Amniotic epithelial cell (primary cell): ENCODE measurements at places on chromosomes 2 and 18.

DNA sequence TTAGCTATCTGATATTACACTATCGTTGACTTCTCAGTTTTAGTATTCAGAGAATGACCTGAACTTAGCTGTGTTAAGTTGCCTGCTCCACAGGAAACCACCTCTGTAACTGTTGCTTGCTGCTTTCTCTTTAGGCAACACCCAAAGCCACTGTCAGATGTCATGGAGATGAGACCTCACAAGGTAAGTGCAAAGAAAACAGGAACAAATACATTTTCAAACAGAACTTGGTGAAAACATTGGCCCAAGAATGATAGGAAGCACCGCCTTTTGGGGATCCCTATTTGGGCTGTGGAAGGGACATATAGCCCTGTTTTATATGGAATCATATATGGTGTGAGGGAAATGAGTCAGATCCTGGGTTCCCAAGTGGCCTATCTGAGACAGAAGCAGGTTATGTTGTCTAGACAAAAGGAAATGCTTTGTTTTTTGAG lies 143.4 kb downstream of the UBE2E3 start:
- DNase-seq: no peak

GRCh38 chr18:69401226-69401971 lies 711 bp downstream of the DOK6 start:
- DNase-seq: peak; percentile 24

DNA sequence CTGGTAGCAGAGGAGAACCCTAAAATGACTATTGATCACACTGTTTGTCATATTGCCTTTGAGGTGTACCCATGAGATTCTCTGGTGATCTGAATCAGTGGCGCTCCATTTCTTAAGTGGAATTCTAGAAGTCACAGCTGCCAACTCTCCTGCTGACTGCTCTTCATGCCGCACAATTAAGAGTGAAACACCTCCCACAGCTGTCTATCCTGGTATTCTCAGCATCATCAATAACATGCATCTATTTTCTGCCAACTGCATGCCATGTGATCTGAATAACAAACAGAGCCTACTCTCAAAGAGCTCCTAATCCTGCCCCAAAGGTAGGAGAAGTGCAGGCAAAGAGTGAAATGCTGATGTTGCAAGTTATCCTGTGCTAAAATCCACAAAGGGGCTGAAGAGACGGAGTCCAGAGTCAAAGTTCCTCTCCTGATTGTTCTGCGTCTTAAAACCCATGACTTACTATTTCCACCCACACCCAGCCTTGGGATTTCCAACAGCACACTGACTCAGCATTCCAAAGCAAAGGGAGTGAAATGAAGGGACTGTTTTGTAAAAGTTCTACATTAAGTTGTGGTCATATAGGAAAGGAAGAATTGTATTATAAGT lies 13.7 kb upstream of the DAPL1 start:
- DNase-seq: peak; percentile 59

DNA sequence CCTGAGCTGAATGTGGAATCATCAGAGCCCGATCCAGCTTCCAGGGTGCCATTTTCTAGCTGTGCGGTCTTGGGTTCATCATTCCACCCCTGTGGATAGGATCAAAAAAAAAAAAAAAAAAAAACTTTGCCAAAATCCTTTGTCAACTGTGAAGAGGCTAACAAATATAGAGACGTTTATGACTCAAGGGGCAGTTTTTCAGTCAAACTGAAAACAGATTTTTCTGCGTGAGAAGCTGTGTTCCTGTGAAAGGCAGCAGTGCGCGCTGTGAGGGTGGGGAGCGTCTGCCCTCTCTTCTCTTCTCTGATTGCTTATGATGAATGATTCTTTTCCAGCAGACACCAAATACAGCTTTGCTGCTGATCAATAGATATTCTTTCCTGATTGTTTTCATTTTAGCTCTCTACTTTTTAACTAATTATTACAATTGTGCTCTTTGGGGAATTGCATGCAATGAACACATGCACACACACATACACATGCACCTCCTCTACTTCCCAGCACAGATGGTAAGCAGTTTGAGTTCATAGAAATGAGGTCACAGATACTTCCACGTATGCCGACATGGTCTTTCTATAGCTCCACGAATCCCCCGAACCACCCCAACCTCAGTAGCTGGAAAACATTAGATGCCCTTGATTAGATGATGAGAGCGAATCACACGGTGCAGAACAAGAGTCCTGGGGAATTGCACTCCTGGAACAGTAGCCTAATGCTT lies 175.4 kb downstream of the NRP2 start:
- DNase-seq: no peak

- DNase-seq: no peak
Measured at GRCh38 chr2:12616456-12617156, 100.1 kb upstream of the TRIB2 start.

DNA sequence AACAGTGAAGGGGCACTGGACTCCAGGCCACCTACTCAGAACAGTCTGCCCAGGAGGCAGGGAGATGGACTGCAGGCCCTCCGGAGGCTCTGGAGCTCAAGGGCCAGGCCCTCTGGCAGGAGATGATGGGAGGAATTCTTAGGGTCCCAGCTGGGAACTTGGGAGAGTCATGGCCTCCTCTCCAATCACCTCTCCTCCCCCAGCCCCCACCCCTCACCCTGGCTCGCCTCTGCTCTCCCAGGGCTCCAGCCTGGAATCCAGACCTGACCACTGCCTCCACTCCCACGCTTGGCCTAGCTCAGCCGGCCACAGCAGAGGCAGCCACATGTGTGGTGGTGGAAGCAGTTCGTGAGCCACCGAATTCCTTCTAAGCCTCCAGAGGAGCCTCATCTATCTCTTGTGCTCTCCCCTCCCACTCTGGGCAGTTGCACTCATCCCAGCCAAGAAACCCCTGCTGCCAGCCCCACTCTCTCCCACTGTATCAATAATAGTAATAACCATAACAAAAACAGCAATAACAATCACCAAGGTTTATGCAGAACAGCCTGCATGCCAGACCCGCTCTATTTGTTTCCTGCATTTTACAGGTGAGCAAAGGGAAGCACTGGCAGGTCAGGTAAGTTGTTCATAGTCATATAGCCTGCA lies 67.4 kb downstream of the TNS1 start:
- DNase-seq: peak; percentile 96

- no peak for DNase-seq
Measured at GRCh38 chr2:186195696-186196095, 290.4 kb upstream of the ZC3H15 start.

GRCh38 chr18:70197844-70198243 lies 7.6 kb downstream of the RTTN start:
- DNase-seq: no peak

- DNase-seq: peak; percentile 11
Measured at GRCh38 chr2:148721520-148721931, 77.0 kb downstream of the EPC2 start.

DNA sequence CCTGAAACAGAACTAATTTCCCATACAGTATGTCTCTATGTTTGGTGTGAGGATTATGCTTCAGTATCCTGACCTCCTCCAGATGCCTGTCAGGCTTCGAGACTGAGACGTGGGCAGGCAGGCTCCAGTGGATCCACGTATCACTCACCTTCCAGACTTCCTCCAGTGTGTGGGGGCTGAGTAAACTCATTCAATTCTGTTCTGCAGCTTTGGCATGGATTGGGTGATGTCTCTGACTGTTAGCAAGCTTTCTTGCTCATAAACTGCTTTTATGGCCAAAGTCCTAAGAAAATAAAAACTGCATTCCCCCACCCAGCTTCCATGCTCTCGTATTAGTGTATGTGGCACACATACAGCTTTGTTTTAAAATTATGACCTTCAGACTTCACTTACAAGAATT lies 53.6 kb downstream of the CCDC93 start:
- peak; percentile 83 for DNase-seq

DNA sequence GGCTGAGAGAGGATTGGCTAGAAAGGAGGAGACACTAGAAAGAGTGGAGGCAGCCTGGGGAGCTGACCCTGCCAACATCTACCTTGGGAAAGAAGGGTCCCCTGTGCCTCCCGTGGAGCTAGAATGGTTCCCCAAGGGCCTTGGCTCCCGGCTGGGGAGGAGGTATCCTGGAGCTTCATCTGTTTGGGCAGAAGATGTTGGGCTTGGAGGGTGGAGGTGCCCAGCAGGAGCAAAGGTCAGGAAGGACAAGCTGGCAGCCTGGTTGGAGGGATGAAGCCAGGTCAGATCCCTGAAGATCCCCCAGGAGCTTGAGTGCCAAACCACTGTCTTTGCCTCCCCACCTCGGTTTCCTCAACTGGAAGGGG lies 2.9 kb downstream of the ATP6V1B1 start:
- DNase-seq: no peak
